ENCODE measurements at places on chromosomes 5 and 9.

- no peak for DNase-seq
Measured at GRCh38 chr9:135751501-135751900, 49.5 kb downstream of the KCNT1 start.

DNA sequence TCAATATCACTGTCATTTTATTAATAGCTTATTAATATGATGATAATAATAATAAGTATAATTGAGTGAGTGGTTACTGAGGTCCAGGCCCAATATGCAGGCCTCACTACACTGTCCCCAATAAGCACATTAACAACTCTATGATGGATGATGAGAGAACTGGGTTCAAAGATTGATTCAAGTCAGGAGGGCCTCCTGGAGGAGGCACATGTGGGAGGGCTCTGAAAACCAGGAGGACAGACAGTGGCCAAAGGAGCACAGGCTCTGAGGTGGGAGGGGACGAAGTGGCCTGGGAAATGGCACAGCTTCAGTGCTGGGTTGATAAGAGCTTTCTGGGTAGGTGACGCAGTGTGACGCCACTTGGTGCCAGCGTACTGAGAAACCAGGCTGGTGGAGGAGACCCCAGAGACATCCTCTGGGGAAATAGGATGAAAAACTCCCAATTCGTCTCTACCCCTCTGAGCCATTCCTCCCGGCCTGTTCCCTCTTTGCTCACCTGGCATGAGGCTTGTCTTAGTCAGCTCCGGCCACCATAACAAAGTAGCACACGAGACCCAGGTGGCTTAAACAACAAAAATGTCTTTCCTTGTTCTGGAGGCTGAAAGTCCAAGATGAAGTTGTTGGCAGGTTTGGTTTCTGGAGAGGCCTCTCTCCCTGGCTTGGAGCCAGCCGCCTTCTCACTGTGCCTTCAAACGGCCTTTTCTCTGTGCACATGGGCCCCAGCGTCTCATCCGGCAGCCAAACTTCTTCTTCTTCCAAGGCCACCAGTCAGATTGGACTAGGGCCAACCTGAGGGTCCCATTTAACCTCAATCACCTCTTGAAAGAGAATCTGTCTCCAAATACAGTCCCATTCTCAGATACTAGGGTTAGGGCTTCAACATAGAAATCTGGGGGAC is 31.6 kb downstream of the NTNG2 start:
- no peak for DNase-seq

GRCh38 chr5:95801961-95802360 is 20.6 kb downstream of the GLRX start:
- DNase-seq = no peak

GRCh38 chr5:133909603-133910002 is 58.8 kb downstream of the C5orf15 start:
- no peak for DNase-seq

DNA sequence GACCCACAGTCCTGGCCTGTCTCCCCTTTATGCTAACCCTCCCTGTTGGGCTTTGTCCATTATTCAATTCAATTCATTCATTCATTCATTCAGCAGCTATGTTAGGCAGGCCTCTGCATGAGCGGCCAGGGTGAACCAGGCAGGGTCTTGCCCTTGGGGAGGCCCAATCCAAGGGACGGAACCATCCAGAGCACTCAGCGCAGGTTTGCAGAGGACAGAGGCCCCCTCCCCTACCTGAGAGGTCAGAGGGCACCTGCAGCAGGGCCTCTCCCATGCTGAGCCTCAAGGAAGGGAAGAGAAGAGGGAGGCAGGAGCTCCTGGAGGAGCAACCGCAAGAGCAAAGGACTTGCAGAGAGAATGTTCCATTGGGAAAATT is 61.4 kb downstream of the C9orf50 start:
- no peak for DNase-seq

- no peak for DNase-seq
Measured at GRCh38 chr5:52867809-52868208, 80.1 kb downstream of the ITGA1 start.

- no peak for DNase-seq
Measured at GRCh38 chr5:127967983-127968592, 115.5 kb upstream of the SLC12A2 start.

DNA sequence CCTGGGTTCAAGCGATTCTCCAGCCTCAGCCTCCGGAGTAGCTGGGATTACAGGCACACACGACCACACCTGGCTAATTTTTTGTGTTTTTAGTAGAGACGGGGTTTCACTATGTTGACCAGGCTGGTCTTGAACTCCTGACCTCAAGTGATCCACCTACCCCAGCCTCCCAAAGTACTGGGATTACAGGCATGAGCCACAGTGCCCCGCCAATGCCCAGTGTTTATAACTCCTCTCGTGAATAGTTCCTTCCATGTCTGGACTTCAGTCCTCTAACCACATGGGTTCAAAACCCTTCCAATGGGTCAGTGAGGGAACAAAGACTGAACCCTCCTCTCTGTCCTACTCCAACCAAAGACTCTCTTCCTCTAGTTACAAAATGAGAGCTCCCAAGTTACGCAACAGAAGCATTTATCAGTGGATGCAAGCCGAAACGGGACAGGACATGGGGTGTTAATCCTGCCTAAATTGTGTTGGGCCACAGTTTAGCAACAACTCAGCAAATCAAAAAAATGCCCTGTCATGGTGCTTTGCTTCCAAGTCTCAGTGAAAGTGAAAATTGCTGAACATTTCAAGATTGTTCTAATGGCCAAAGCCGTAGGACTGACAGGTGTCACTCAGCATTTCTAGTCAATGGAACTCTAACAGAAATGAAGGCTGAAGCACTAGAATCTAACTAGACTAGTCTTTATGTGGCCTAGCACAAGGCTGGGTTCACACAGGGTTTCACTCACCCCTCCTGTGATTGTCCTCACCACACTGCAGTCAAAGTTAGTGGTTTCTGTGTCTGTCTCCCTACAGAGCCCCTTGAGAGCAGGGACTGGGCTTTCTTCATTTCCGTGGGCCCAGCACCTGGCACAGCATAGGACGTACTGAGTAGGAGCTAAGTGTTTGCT is 3.2 kb upstream of the TMEM245 start:
- DNase-seq = no peak

DNA sequence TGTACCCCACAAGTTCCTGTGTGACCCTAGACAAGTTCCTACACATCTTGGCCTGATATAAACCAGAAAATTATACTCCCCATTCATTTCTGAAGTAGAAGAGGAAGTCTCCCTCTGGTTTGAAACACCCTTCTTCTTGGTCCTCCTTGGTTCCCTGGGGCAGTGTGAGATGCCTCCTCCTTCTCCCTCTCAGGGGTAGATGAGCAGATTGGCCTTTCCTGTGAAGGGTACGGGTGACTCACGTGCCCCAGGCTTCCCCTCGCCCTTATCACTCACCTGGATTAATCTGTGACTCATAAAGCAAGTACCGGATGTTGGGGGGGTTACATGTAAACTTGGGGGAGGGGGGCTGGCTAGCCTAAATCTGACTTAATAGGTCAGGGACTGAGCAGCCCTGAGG is 11.1 kb upstream of the AQP3 start:
- DNase-seq = no peak
